ENCODE measurements at places on chromosomes 16 and 17.

DNA sequence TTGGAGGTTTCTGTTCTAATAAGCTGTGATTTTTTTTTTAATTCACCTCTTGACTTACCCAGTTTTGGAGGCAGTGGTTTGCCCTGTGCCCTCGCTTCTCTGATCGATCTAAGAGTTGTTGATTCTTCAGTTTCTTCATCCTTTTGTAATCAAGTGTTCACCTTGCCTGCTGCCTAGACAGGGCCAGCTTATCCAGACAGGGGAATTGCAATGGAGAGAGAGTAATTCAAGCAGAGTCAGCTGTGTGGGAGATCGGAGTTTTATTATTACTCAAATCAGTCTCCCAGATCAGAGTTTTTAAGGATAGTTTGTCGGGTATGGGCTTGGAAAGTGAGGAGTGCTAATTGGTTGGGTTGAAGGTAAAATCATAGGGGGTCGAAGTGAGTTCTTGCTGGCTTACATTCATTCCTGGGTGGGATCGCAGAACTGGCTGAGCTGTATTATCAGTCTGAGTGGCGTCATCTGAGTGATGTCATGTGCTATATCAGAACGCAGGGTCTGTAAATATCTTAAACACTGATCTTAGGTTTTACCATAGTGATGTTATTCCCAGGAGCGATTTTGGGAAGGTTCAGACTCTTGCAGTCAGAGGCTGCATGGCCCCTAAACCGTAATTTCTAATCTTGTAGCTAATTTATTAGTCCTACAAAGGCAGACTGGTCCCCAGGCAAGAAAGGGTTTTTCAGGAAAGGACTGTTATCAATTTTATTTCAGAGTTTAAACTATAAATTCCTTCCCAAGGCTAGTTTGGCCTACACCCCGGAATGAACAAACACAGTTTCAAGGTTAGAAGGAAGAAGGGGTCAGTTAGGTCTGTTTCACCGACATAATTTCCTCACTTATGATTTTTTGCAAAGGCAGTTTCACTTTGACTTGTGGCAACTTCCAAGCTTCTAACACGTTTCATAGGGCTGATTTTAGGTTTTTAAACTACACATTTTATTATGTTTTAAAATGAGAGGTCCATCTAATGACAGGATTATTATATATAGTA is 21.5 kb upstream of the KCNJ16 start:
- no peak for DNase-seq

GRCh38 chr16:48354877-48355855 is 30.0 kb downstream of the SIAH1 start:
- no peak for DNase-seq

GRCh38 chr16:67923414-67924116 is 8.1 kb downstream of the CTRL start:
- DNase-seq = no peak

- no peak for DNase-seq
Measured at GRCh38 chr16:4911970-4912386, 25.0 kb downstream of the PPL start.

- DNase-seq = no peak
Measured at GRCh38 chr17:36983618-36984017, 34.9 kb downstream of the AATF start.

DNA sequence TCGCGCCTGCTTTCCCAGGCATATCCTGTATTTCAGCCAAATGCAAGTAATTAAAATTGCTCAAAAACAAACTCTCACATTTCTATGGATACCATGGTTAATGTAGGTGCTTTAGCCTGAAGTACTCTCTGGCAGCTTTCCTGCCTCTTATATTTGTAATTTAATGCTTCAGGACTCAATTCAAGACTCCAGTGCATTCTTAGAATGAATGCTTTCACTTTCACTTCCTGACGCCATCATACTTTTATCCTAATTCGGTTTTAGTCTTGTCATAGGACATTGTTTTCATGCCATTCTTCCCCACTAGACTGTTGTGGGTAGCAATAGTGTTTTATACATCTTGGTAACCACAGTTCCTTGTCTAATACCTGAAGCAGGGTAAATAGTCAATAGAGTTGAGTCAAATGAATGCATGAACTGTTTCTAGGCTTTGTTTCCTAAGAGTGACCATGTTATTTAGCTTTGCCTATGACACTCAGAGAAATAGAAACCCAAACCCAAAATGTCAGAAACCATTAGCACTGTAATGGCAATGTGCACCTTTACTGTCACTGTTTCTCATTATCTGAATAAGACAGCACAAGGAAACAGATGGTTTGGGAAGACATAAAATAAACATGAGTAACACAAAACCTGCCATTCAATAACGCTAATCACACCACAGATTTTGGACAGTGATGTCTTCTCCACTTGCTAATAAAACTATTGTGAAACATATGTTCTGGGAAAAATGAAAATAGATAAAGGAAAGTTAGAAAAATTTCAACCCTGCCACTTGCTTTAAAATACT is 705.5 kb downstream of the CDH11 start:
- DNase-seq = no peak

DNA sequence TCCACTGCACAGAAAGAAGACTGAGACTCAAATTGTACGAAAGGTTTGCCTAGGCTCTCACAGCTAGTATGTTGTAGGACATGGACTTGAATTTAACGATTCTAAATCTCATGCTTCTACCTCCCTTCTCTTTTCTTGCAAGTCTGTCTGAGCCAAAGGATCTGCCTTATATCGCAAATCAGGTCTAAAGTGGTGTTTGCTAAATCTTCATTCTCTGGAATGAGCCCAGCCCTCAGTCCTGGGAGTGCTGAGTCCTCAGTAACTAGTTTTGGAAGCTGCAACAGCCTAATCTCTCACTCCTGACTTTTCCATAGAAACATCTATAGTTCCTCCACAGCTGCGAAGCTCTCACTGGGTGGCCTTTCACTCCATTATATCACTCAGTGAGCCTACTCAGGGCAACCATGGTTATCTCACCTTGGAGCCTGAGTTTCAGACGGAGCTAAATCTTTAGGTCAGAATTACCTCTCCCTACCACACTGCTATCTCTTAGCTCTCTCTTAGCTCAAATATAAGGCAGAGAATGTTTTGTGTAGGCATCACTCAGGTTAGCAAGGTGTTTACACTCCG is 575.5 kb upstream of the C16orf82 start:
- DNase-seq = no peak

- DNase-seq = no peak
Measured at GRCh38 chr16:68081861-68082628, 3.1 kb upstream of the NFATC3 start.

GRCh38 chr17:75238684-75239191 is 22.7 kb downstream of the GGA3 start:
- no peak for DNase-seq

DNA sequence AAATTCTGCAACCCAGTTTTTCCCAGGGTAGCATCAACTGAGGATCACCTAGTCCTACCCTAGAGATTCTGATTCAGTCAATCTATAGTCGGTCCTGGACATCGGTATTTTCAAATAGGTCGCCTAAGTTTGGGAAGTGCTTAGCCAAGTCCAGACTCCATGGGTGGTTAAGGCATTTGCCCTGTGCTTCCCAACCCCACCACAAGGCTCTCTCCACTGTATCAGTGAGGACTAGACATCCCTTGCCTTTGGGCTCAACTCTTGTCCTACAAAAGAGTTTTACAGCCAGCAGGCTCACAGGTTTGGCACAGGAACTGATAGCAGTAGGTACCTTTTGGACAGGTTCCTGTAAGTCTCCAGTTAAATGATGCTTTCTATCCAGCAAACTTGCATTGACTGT is 13.8 kb downstream of the HYDIN start:
- DNase-seq = no peak

DNA sequence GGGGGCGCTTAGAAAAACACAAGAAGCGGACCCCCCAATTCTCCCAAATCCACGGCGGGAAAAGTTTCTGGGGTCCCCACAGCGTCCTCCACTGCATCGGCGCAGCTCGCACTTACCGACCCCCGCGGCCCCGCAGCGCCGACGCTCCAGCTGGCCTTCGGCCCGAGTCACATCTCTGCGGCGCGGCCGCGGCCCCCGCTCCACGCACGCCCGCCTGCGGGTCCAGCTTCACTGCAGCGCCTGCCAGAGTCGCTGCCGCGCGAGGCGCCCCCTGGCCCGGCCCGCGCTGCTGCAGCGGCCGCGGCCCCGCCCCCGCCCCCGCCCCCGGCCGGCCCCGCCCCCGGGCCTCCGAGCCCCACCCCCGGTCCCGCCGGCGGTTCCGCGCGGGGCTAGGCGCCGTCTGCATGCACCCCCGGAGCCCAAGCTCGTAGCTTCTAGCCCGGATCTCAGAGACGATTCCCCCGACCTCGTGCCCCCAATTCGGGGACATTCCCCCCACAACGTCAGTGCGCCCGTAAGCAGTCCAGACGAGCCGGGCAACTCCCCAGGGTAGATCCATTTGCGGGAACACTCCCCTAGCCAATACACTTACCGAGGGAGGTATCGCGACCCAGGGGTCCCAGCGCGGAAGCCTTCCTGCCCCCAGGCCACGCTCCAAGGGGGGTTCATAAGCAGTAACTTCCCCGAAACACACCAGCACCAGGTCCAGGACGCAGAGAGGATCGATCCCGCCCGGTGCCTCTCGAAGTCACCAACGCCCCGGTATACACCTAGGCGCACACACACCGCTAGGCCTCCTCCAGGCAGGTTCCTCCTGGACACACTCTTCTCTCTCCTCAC is at the start of gene GPRC5B:
GPRC5B (minus strand) TSS at position 238 of the 840 bp plus-strand sequence. CDS start 12,003 bp downstream, outside the sequence.
- no peak for DNase-seq

- no peak for DNase-seq
Measured at GRCh38 chr17:50265212-50265611, 9.1 kb upstream of the TMEM92 start.

DNA sequence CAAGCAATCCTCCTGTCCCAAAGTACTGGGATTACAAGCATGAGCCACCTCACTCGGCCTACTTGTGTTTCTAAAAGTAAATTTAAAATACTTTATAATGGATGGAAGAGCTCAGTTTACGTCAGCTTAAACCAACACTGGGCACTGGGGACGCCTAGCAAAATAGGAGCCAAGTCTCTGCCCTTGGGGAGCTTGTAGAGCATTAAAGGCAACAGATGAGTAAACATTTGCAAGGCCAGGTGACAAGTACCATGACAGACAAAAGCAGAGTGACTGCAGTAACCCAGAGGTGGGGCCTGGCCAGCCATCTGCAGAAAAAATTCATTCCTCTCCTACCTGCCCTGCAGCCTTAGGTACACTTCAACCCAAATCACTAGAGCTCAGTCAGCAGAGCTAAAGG is 12.1 kb upstream of the NLK start:
- DNase-seq = no peak

GRCh38 chr16:23223368-23223767 is 40.8 kb downstream of the SCNN1G start:
- no peak for DNase-seq

GRCh38 chr17:34797720-34798119 is 163.5 kb downstream of the CCT6B start:
- DNase-seq = no peak

DNA sequence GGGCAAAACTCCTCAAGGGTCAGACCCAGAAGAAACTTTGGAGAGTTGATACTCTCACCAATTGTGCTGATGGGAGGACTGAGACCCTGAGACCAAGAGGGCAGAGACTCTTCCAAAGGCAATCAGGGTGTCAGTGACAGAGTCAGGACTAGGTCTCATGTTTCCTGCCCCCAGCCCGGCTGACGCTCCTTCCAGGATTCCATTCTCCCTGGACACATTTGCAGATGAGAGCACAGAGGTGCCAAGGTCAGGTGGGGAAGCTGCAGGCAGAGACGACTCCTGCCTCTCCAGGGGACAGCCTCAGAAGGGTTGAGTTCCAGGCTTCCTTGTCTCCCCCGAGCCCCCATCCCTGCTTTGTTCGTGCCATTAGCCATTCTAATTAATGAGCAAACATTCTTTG is 174.1 kb downstream of the WSCD1 start:
- DNase-seq = peak; percentile 54

DNA sequence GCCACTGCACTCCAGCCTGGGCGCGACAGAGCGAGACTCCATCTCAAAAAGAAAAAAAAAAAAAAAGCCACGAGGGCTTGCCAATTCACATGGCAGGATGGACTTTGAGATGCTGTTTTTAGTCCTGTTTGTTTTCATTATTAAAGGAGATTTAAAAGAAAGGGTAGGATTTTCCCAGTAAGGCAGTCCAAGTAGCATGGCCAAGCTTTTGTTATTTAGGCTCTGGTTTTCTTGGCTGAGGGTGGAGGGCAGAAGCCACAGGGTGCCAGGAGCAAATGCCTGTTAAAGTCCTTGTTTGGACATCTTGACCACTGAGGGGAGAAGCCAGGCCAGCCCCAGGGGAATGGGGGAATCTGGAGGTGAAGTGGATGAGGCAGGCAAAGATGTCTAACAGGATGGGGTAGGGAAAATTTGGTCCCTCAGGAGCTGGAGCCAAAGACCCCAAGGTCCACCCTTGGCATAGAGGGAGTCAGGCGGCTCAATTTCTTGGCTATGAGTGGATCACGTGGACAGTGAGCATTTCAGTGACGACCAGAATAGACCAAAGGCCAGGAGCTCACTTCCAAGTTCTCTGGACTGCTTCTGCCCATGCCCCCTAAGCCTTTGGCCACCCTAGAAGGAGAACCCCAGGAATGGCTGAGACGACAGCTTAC is 20.8 kb upstream of the PLLP start:
- DNase-seq = no peak

DNA sequence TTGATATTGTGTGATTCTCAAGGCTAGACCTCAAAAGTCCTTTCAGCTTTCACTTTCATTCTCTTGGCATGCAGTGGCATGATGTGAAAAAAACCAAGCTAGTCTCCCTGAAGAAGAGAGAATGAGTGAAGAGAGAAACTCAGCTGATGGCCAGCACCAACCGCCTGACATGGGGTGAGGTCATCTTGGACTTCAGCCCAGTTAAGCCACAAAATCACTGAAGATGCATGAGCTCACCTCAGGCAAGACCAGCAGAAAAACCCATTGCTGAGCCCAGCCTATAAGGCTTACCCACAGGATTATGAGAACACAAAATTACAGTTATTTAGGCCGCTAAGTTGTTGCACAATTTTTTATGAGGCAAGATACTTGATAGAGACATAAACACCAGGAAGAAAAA is 496.5 kb downstream of the TOX3 start:
- DNase-seq = no peak

- no peak for DNase-seq
Measured at GRCh38 chr16:15754821-15755534, 101.8 kb downstream of the MYH11 start.

DNA sequence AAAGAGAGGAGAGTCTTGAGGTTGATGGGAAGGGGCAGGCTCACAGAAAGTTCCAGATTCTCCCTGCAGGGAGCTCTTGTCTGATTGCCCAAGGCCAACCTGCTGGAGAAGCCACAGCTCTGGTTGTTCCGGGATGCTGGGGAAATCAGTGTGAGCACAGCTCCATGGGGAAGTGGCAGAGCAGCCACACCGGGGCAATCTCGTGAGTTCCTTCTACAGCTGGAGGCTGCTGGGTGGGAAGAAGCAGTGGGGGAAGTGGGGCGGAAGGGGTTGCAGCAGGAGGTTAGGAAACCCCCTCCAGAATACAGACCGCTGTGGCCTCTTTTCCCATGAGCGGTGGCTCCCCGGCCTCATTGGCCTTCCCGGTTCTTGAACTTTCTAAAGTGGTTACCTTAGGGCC is 34.0 kb downstream of the KIAA0513 start:
- DNase-seq = no peak

GRCh38 chr17:82458885-82459424 is 414 bp downstream of the NARF start:
- DNase-seq = no peak
